Skeletal muscle tissue (tissue), 5 donors: ENCODE measurements at places on chromosomes 2 and 18. TPM values are rescaled to one million over a fixed set of nuclear protein-coding genes. Genes with fewer than 3 reads are reported as not detected.

Gene CNDP1
- total RNA-seq: not detected

Gene TBR1
- total RNA-seq: not detected

Gene ANO7
- not detected for total RNA-seq

Gene CD207
- under 0.01 TPM for total RNA-seq

Gene ASPRV1
- total RNA-seq: 1.6 TPM

Gene CFC1
- total RNA-seq: not detected

Gene DARS1
- total RNA-seq: 85.6 TPM

Gene ALKAL2
- not detected for total RNA-seq

Gene OST4
- 352 TPM for total RNA-seq

Gene NOP58
- 49.6 TPM for total RNA-seq

Gene SMYD1
- total RNA-seq: 147 TPM

Gene CD28
- total RNA-seq: 4.2 TPM

Gene ZNF892
- total RNA-seq: 4.7 TPM

Gene RAX
- not detected for total RNA-seq

Gene RAB27B
- total RNA-seq: 1.0 TPM

Gene TMEM198
- 2.1 TPM for total RNA-seq

Gene GALNT14
- total RNA-seq: 2.1 TPM

Gene REEP1
- 24.0 TPM for total RNA-seq

Gene GPR155
- 3.1 TPM for total RNA-seq

Gene EPAS1
- 13.6 TPM for total RNA-seq

Gene NT5DC4
- total RNA-seq: not detected

Gene VIL1
- total RNA-seq: not detected

Gene COLEC12
- 39.1 TPM for total RNA-seq

Gene ANKRD36C
- 72.0 TPM for total RNA-seq

Gene RNF152
- total RNA-seq: 17.2 TPM

Gene SERPINB3
- total RNA-seq: not detected

Gene DLX1
- not detected for total RNA-seq

Gene TUBA3E
- not detected for total RNA-seq

Gene SPATA3
- not detected for total RNA-seq

Gene GKN2
- total RNA-seq: not detected

Gene LINC00305
- not detected for total RNA-seq

Gene UGT1A5
- total RNA-seq: not detected

Gene HOXD13
- total RNA-seq: under 0.01 TPM

Gene SKOR2
- not detected for total RNA-seq

Gene FAM117B
- 2.1 TPM for total RNA-seq

Gene ZNF397
- total RNA-seq: 18.3 TPM

Gene PSMA8
- not detected for total RNA-seq

Gene RFX8
- under 0.01 TPM for total RNA-seq

Gene TSPYL6
- total RNA-seq: not detected

Gene SLC23A3
- total RNA-seq: 0.52 TPM

Gene FLACC1
- 1.0 TPM for total RNA-seq

Gene RFTN2
- 14.1 TPM for total RNA-seq

Gene VWC2L
- 0.52 TPM for total RNA-seq

Gene TNS1
- total RNA-seq: 73.1 TPM

Gene KYNU
- 1.0 TPM for total RNA-seq

Gene POTEI
- total RNA-seq: under 0.01 TPM

Gene CDH20
- total RNA-seq: 1.0 TPM

Gene FBXO41
- under 0.01 TPM for total RNA-seq

Gene ASB18
- 3.1 TPM for total RNA-seq

Gene CCDC150
- total RNA-seq: 6.8 TPM

Gene ALK
- 0.52 TPM for total RNA-seq

Gene ZAP70
- total RNA-seq: 3.1 TPM

Gene TPO
- not detected for total RNA-seq

Gene POMC
- total RNA-seq: 4.2 TPM

Gene CD8A
- total RNA-seq: not detected
